ENCODE measurements at places on chromosomes 11 and 22.

DNA sequence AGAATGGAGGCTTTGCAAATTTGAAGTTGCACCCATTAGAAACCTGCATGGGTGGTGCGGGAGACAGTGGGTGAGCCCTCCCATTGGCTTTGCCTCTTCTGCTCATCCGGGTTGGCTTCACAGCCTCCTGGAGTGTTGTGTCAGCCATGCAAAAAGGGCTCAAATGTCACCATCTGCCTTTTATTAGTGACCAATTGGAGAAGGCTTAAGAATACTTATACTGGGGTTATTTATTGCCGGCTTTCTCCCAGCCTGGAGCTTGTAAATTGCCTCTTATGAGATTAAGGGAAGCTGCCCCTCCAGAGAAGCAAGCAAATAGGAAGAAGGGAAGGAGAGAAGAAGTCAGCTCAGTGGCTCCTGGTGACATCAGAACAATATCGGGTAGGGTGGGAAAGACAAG lies 182.6 kb downstream of the ST3GAL4 start:
- no peak for DNase-seq

GRCh38 chr11:133794205-133794604 lies 51.1 kb downstream of the SPATA19 start:
- DNase-seq = no peak

DNA sequence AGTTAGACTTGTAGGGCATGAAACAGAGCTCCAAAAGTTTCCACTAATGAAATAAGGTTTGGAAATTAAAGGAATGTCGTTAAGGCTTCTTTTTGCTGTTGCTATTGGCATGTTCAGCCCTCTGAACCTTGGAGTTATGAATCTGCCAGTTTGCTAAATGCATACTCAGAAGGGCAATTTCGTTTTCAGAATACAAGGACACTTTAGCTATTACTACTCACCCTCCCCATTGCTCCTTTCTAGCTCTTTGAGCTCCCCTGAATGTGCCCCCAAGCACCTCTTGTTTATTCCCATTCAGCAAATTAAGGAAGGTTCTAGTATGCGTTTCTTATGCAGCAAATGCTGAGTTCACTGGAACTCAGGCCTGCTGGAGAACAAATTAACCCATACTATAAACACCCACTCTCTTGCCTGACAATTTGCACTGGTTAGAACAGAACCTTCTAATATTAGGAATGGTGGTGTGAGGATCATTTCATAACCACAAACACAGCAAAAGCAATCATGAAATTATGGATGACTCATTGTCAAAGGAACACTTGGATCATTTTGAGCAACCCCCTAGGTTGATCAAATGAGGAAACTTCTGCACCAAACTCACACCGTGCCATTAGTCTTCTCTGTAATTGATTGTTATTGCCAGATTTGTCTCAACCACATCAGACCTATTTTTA lies 26.2 kb upstream of the LIN7C start:
- DNase-seq = no peak

DNA sequence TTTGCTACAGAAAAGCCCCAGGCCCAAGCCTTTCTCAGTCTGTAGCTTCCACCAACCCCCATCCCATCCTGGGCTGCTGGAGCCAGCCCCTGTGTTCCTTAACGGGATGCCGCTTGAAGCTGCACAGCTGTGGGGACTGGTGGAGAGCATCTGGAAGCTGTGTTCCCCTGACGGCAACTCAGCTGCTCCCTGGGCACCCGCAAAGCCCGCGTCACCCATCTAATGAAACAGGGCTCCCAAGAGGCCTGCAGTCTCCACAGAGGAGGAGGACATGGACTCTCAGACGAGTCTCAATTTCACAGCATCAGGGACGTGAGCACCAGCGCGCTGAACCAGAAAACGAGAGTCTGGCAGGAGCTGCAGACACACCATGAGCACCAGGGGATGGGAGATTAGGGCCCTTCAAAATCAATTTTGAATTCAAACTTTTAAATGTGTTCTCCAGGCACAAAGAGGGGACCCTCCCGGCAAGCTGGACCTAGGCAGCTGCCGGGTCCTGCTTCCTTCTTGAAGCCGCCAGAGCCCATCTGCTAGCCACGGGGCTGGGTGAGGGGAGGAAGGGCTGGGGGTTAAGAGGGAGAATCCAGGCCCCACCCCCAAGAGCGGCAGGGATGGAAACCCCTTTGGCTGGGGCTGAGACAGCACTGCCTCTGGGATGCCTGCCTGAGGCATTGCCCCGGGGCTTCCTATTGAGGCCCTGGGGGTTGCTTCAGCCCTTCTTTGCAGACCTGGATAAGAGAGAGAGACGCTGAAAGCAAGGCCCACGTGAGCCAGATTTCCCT lies 21.0 kb downstream of the LMO1 start:
- no peak for DNase-seq

DNA sequence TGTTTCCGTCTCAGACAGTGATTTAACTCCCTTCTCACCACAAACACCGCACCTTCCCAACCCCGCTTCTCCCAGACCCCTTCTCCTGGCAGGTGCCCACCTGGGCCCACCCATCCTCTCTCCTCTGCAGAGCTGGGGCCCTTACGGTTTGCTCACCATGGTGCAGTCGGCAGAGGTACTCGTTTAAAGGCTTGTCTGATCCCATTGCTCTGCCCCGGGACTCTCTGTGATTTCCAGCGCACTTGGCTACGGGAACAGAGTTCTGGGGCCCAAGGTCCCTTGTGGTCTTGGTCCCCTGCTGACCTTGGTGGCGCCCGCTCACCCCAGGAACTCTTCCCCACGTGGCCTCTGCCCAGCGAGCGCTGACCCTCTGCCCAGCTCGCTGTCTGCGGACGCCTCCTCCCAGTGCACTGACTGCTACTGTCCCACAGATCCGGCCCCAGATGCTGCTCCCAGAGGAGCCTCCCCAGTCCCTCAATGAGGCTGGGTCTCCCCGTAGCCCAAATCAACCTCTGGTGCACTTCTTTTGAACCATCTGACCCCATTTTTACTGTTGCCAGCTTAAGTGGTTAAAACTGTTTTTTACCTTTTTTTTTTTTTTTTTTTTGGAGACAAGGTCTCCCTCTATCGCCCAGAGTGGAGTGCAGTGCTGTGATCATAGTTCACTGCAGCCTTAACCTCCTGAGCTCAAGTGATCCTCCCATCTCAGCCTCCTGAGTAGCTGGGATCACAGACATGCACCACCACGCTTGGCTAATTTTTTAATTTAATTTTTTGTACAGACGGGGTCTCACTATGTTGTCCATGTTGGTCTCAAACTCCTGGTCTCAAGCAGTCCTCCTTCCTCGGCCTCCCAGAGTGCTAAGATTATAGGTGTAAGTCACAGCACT lies 21.3 kb upstream of the CTSD start:
- DNase-seq = no peak

- DNase-seq = no peak
Observed at GRCh38 chr11:46130286-46130940, 9.2 kb upstream of the PHF21A start.

DNA sequence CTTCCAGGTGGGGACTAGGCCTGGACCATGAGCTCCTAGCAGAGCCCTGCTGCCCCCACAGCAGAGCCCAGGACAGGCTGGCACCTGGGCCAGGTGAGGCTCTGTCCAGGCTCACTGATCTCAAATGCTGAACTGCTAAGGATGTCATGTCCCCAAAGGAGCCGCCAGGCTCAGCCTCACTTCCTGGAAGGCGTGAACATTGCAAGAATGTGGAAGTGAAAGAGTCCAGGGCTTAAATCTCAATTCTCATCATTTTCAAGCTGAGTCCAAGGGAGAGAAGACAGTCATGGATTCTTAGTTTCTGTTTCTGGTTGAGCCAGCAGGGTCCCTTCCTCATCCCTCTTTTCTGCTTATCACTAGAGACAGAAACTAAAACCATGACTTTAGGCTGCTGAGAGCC lies 5.0 kb downstream of the ASCL2 start:
- peak; percentile 67 for DNase-seq

- no peak for DNase-seq
Observed at GRCh38 chr11:2393941-2394817, 6.4 kb upstream of the TSSC4 start.

- no peak for DNase-seq
Observed at GRCh38 chr11:3783611-3784010, 13.7 kb downstream of the NUP98 start.

GRCh38 chr11:84564180-84564866 lies 1062.8 kb downstream of the DLG2 start:
- DNase-seq = peak; percentile 16

GRCh38 chr11:13073119-13073981 lies 64.2 kb downstream of the RASSF10 start:
- no peak for DNase-seq

GRCh38 chr11:26741036-26741435 lies 19.2 kb upstream of the SLC5A12 start:
- DNase-seq = no peak

- no peak for DNase-seq
Observed at GRCh38 chr11:125872138-125872491, 15.4 kb upstream of the HYLS1 start.

GRCh38 chr11:13577881-13578280 lies 82.1 kb upstream of the PTH start:
- DNase-seq = no peak

DNA sequence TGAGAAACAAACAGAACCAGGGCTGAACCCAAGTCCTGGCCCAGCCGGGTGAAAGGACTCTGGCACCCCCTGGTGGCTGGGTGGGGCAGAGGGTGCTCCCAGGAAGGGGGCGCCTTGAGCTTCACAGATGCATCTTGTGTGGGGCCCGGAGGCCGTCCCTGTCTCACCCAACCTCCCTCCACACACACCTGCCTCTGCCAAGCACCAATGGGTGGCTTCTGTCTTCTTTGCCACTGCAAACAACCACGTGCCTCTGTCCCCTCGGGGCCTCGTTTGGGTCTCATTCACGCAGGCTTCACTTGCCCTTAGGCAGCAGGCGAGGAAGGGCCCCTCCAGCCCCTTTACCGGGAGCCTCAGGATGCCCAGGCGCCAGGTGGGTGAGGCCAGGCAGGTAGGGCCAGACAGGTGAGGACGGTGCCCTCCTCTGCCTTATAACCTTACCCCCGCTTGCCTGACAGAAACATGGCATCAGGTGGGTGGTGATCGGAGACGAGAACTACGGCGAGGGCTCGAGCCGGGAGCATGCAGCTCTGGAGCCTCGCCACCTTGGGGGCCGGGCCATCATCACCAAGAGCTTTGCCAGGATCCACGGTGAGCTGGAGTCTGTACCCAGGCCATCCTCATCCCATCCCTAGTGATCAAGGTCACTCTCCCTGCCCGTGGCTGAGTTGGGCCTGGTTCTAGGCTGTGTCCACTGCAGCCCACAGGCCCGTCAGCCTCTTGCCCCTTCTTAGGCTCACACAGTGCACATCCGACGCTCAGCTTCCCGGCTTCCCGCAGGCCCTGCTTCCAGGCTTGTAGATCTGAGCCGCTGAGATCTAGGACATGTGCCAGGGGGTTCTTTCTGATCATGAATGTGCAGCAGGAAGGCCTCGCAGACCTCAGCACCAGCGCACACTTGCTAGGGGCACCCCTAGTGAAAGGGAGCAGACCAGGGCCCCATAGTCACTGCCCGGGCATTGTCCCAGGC lies 17.2 kb downstream of the POLR3H start:
- peak; percentile 84 for DNase-seq

GRCh38 chr11:272931-273198 lies 5.3 kb upstream of the NLRP6 start:
- DNase-seq = no peak

DNA sequence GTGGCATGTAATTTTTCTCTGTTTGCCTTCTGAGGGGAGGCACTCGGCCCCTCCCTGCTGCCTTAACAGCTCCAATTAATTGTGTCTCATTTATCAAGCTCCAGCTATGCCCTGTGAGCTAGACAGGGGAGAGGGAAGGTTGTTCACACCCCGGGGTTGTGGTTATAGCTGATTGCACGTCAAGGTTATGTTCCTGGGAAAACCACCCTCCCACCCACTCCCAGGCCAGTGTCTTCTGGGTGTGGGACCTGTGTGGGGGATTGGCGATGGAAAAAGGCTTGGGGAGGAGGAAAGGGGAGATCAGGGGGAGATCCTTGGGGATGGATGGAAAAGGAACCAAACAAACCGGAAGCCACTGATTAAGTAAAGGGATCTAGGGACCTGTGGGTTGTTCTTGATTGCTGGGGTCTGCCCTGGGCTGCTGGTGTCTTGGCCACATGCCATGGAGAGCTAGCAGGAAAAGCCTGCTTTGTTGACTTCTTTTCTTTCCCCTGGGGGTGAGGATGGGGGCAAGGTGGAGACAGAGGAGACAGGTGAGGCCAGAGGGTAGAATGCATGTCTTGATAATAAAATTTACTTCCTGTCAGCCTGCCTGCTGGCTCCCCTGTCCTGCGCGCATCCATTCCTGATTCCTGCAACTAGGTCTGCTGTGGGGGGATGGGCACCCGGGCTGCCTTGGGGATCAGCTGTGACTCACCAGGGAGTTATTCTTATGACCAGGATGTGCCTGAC lies 13.5 kb upstream of the SORL1-AS1 start:
- no peak for DNase-seq

- no peak for DNase-seq
Observed at GRCh38 chr11:1435820-1436467, 46.2 kb downstream of the BRSK2 start.

GRCh38 chr11:61287338-61287977 lies 7.7 kb downstream of the VWCE start:
- no peak for DNase-seq

GRCh38 chr11:9615031-9615451 lies 41.6 kb downstream of the WEE1 start:
- peak; percentile 73 for DNase-seq

- DNase-seq = no peak
Observed at GRCh38 chr11:119921571-119921970, 192.6 kb upstream of the NECTIN1 start.

DNA sequence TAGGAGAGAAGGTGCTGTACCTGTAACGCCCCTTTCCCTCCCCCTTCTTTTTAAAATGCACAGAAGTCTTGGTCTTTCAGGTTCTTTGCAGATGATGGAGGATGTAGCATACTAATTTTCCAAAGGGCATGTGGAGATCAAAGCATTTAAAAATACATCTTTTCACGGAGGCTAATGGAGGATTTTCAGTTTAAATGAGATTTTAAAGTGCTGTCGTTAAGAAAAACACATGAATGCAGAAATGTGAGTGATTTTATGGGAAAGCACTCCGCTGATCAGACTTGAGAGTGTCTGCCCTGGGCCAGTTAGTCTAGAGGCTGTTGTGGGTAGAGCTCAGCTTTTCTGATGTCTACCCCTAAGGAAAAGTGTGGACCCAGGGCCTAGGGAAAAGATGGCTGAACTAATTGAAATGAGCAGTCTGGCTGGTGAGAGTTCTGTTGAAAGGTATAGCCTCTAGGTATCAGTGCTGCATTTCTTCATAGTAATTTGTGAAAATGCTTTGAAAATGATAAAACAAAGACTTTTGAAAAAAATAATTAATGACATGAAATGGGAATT lies 2.5 kb downstream of the AMOTL1 start:
- DNase-seq = no peak

- no peak for DNase-seq
Observed at GRCh38 chr11:20360650-20361049, 2.9 kb upstream of the HTATIP2 start.

DNA sequence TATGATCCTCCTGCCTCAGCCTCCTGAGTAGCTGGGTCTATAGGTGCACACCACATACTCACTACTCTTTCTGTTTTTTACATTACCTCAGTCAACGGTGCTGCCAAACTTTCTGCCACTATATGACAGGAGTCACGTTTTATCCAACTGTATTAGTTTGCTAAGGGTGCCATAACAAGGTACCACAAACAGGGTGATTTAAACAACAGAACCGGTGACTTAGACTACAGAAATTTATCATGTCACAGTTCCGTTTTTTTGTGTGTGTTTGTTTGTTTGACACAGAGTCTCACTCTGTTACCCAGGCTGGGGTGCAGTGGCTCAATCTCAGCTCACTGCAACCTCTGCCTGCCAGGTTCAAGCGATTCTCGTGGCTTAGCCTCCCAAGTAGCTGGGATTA lies 6.3 kb upstream of the SWAP70 start:
- DNase-seq = no peak

- DNase-seq = peak; percentile 17
Observed at GRCh38 chr22:44884968-44885805, 124.6 kb downstream of the PHF21B start.
